Lung microvascular endothelial cell (primary cell): ENCODE measurements at places on chromosomes 4 and X.

DNA sequence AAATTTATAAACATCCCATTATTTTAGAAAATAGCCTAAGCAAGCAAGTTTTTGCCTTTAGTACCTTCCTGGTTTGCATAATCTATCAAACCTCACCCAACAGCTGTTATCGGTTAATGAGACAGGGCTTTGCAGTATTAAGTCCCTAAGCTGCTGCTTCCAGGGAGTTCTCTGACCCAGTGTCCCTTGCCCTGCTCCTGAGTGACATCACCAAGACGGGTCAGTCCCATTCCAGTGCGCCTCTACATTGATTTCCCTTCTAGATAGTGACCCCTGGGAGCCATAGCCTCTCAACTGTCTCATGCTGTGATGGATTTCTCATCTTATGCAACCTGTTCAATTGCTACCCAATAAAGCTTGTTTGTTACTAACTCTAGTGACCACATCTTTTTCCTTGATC, 410.4 kb downstream of the SPOCK3 start:
- no peak for DNase-seq

DNA sequence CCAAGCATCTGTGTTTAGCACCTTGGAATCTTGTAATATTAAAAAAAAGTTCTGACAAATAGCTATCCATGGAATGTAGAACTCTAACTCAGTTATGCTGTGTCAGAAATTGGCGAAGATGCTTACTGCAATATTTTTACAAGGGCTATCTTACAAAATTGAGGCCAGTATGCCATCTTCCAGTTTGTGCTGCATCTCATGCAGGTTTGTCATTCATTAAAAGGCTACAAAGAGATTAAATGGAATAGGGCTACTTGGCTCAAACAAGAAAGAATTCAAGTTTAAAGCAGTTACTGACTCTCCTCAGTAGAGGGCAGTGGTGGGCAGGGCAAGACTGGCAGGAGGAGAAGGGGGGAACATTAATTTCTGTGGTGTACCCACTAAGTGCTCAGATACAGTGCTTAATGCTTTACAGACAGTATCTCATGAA, 66.5 kb downstream of the SHROOM4 start:
- peak; percentile 31 for DNase-seq

- DNase-seq = peak; percentile 64
These were observed 9.5 kb downstream of the CSTF2 start for GRCh38 chrX:100829730-100830129.

GRCh38 chr4:43423276-43423675, 530.8 kb downstream of the GRXCR1 start:
- DNase-seq = no peak

GRCh38 chr4:76197971-76198410, 15.6 kb downstream of the SCARB2 start:
- peak; percentile 75 for DNase-seq

DNA sequence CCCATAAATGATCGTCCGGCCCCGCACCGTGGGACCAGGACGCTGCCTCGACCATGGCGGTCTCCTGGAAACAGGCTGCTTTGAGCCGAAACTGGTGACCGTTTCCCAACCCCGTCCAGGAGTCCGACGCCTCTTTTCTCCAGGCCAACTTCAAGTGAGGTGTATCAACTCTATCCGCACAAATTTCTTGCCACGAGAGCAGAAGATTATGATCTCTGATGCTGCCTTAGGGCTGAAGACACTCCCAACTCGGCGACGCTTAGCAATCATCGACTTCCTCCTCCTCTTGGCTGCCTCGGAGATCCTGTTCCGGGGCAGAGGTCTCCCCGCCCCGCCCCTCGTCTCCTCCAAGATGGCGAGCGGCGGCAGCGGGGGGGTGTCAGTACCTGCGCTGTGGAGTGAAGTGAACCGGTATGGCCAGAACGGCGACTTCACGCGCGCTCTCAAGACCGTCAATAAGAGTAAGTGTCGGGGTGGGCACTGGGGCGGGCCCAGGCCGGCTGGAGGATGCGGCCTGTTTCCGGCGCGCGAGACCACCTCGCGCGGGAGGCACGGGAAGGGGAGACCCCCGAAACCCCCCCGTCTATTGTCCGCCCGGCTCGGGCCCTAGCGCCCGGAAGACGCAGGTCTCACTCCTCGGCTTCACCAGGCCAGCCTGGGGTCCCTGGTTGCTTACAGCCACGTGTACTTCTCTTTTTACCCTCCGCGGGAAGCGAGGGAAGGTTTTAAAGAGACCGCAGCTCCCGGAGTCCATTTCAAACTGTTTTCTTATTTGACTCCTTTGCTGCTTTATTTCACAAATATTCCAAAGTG, at the start of gene SRP72:
TSS of gene SRP72 (plus strand) at position 334 of the 813 bp plus-strand sequence. CDS start at position 353, 19 bp downstream.
- peak; percentile 91 for DNase-seq

DNA sequence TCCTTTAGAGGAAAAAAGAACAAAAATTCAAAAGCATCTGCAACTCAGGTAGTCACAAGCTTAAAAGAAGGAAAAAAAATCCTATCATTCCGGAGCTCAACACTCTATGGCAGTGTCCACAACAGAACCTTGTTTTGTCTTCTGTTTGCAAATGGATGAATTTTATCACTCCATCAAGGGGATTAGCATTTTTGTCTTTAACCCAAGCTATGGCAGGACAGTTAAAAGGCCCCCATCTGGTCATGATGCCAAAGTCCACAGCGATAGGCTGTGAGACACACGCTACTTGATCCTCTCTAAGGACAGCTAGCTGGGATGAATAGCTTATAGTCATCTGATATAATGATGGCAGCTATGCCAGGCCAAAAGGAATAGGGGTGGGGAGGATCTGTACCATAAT, 16.6 kb downstream of the AMER1 start:
- no peak for DNase-seq

DNA sequence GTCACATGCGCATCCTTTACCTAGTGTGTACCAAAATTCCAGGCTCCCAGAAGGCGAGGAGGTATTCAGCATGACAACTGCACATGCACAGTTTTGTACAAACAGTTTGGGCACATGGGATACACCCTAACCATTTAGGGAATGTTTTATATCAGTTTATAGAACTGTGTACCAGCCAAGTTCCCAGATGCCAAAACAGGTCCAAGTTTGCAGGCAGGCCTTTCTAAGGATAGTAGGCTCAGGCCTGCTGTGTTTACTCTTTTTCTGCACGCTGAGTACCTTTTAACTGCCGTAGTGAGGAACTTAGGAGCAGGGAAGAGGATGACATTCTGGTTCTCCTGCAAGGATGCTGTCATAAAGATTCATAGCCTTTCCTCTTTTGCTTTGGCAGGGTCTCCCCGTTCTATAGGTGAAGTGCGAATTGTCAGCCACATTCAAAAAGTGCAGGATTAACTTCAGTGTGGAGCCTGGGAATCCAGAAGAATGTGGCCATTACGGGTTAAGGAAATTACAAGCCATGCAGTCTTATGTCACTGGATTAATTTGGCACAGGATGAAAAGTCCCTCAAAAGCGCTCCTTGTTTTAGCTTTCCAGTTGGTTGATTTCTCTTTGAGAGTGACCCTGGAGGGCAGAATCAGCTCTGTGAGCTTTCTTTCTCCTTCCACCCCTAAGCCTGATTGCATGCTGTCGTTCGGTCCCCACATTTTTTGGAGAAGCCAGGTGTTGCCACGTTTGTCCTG, 259.8 kb downstream of the ARHGAP10 start:
- no peak for DNase-seq
